ENCODE measurements at places on chromosomes 16 and 17. TPM values are rescaled to one million over a fixed set of nuclear protein-coding genes. Genes with fewer than 3 reads are reported as not detected.

GRCh38 chr16:82045465-82045864, 10.4 kb downstream of the HSD17B2 start:
- DNase-seq = peak; percentile 19

GRCh38 chr16:10325783-10326543, 59.9 kb upstream of the ATF7IP2 start:
- DNase-seq = no peak

DNA sequence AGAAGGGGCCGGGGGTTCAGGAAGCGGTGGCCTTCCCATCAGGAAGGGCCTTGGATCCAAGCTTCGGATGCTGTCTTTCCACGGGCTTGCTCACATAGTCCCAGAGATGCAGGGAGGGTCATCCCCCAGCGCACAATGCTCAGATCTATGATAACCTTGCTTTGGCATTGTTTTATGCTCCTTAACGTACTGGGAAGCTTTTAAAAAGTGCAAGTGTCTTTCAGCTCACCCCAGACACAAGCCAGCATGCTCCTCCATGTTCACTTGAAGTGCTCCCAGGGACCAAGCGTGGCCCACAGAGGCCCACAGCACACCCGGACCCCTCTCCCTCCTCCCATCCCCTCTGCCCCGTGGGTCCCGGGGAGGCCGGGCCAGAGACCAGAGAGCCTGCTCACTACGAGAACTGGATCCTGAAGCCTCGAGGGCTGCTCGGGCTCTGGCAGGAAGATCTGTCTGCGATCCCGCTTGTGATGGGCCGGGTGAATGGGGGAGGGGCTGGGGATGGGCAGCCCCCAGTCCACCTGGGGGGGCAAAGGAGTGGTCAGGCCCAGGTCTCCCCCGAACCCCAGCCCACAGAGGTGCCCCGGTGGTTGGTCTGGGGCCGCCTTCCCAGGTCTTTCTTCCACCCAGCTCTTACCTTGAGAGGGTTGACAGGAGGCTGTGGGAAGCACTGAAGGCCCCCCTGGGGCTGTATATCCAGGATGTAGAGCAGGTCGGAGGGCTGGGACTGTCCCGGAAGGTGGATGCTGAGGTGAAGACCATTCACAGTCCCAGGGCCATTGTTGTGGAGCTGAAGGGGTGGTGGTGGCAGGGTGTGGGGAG, 11.8 kb upstream of the FAM171A2 start:
- no peak for DNase-seq

- DNase-seq = peak; percentile 67
Measured at GRCh38 chr17:56593646-56594319, at the start of gene NOG. TSS of gene NOG (plus strand) at chr17:56593699. CDS start at chr17:56594224, 525 bp downstream.

GRCh38 chr17:81167638-81168037, 1.6 kb upstream of the AATK start:
- DNase-seq = no peak

- no peak for DNase-seq
Measured at GRCh38 chr16:6020162-6020985, 922.8 kb upstream of the EEF2KMT start.

DNA sequence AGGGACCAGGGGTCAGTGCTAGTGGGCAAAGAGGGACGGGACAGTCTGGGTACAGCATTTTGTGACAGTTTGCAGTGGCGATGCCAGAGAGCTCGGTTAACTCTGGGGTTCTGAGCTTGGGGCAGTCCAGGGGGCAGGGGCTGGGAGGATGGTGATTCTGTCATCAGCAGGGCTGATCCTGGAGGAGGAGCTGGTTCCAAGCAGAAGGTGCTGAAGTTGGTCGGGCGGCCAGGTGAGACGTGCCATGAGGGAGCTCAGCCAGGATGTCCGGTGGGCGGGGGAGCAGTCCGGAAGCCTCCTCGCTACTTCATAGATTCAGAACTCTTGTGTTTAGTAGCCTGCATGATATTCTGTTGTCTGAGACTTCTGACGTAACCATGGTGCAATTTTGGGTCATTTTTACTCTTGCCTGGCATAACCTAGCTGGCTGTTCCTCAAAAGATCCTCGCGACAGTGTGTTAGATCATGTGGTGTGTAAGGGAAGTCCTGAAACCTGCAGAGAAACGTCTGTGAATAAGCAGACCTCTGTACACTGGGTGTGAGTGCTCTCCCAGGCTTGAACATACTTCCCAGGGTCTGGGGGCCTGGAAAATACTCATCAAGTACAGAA, 122.0 kb downstream of the CLEC16A start:
- no peak for DNase-seq

DNA sequence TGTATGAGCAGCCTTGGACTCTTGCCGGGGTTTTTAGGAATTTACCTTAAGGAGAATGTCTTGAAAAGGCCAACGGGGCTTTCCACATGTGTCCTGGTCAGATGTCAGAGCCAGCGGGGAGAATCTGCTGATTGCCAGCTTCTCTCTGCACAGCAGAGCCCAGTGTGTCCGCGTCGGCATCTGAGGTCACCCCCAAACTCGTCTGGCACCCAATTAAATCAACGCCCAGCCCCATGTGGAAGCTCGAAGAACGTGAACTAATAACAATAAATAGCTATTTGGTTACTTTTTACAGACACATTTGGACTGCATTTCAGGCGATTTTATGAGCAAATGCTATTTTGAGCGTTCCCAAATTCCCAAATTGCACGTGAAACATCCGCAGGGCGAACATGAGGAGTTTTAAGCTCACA, 303.5 kb downstream of the FOXL1 start:
- no peak for DNase-seq

- DNase-seq = no peak
Measured at GRCh38 chr17:4146641-4147040, 3.6 kb downstream of the CYB5D2 start.

- DNase-seq = no peak
Measured at GRCh38 chr17:52678211-52678610, 519.7 kb upstream of the CA10 start.

- DNase-seq = no peak
Measured at GRCh38 chr16:27972500-27972899, 91.0 kb downstream of the GSG1L start.

GRCh38 chr17:82029391-82029790, 2.1 kb upstream of the RAC3 start:
- no peak for DNase-seq

GRCh38 chr16:939311-939710, 31.5 kb downstream of the LMF1 start:
- no peak for DNase-seq

DNA sequence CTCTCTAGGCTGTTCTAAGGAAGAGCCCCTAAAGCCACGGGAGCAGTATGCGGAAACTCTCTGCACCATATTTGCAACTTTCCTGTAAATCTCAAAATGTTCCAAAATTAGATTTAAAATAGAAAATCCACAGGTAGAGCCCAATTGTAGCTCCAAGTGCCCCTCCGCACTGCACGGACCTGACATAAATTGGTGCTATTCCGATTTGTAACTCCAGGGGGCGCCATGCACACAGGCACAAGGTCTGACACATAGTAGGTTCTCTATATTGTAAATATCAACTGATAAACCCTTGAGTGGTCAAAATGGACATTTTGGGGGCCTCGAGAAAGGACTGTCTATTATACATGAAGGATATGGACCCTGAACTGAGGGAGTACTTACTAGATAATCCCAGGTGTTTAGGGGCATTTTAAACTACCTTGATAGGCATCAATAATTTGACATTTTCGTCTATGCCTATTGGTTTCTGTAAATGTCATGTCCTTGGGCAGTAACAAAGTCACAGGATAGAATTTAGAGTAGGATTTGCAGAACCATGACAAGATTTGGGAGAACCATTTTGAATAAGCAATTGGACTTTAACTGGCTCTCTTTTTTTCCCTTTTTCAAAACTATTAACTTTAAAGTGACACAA, 36.6 kb upstream of the TMEM132E start:
- DNase-seq = peak; percentile 9

DNA sequence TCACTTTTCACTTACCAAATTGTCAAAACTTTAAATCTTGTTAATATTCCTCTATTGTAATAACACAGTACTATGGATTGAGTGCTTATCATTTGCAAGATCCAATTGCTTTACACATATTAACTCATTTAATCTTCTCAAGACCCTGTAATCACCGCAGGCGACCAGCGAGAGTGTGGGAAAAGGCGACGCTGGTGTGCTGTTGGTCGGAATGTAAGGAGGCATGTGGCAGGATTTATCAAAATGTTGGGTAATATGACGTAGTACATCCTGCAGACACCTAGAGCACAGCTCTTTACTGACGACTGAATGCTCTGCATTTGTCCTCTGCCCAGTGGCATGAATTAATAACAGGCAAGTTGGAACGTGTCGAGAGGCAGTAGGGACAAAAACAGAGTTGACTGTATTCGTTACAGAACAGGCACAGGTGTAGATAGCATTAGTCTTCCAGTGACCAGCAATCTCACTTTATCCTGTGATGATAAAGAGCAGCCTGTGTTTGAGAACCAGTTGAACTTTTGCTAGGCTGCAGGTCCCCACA, 80.3 kb downstream of the TNRC6C start:
- no peak for DNase-seq

GRCh38 chr17:61280338-61280737, 119.3 kb upstream of the TBX2 start:
- no peak for DNase-seq

- no peak for DNase-seq
Measured at GRCh38 chr17:45227101-45227925, 5.6 kb downstream of the FMNL1 start.

- DNase-seq = no peak
Measured at GRCh38 chr16:50737420-50737959, 4.4 kb upstream of the CYLD start.

DNA sequence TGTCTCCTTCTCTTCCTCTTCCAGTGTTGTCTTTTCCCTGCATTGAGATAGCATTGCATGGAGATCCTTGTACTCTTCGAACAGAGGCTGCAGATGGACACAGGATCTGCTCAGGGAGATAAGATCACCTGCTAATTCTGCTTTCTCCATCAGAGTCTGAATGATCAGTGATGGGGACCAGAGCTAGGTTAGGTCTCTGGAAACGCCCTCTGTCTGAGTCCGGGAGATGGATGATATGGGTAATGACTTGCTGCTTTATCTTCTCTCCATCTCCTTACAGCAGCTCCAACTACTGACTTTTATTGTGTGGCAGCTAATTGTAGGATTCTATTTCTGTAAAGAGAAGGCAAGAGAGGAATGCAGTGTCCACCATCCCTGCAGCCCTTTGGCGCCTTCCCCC, 435.6 kb downstream of the WWOX start:
- DNase-seq = no peak

GRCh38 chr16:85132456-85133289, 20.4 kb upstream of the CIBAR2 start:
- no peak for DNase-seq

DNA sequence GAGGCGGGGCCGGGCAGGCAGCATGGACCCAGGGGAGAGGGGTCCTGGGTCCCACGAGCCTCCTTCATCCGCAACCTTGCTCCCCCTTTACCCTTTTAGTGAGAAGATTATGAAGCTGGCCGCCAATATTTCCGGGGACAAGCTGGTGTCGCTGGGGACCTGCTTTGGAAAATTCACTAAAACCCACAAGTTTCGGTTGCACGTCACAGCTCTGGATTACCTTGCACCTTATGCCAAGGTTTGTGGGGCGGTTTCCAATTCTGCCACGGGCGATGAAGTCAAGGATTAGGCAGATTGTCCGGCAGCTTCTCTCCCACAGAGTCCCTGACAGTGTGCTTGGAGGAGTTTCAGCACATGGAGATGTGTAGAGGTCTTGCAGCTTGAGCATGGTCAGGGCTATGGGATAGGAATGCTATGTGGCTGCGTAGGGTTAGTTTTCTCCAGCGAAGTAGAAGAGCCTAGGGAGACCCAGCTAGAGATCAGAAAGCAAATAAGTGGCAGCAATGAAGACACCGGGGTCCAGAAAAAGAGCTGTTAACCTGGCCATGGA, 598 bp downstream of the NIP7 start:
- DNase-seq = no peak

DNA sequence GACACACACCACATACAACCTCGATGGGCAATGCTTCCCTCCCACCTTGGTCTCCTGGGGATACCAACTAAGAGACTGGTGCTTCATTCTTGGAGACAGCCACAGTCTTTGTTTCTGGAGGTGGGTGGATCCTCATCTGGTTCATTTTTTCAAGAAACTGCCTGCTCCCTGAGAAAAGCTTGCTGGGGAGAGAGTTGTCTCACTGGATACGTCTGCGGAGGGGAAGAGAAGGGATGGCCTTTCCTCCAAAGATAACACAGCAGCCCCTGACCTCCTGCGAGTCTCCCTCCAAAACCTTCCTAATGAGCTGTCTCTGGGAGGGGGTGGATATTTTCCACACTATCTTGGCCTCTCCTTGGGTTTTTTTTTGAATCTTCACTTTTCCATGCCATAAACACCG, 221.2 kb downstream of the SOX9 start:
- peak; percentile 48 for DNase-seq

DNA sequence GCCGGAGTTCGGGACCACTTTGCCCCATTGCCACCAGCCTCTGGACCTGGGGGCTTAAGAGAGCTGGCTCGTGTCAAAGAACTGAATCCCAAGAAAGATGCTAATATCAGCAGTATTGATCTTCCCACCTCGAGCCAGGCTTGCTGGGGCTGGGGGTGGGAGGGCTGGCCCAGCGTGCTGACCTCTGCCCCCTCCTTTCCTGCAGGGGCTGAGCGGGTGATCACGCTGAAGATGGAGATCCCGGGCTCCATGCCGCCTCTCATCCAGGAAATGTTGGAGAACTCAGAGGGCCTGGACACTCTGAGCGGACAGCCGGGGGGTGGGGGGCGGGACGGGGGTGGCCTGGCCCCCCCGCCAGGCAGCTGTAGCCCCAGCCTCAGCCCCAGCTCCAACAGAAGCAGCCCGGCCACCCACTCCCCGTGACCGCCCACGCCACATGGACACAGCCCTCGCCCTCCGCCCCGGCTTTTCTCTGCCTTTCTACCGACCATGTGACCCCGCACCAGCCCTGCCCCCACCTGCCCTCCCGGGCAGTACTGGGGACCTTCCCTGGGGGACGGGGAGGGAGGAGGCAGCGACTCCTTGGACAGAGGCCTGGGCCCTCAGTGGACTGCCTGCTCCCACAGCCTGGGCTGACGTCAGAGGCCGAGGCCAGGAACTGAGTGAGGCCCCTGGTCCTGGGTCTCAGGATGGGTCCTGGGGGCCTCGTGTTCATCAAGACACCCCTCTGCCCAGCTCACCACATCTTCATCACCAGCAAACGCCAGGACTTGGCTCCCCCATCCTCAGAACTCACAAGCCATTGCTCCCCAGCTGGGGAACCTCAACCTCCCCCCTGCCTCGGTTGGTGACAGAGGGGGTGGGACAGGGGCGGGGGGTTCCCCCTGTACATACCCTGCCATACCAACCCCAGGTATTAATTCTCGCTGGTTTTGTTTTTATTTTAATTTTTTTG, 8.5 kb downstream of the GJD3 start:
- DNase-seq = no peak

GRCh38 chr16:59087641-59088040, 353.5 kb upstream of the GOT2 start:
- DNase-seq = no peak

GRCh38 chr16:84712801-84713775, 13.3 kb downstream of the USP10 start:
- DNase-seq = no peak

The KRTAP2-3 gene
- not detected for polyA plus RNA-seq

The TNS4 gene
- polyA plus RNA-seq = 2.0 TPM

The MEIOB gene
- 0.28 TPM for polyA plus RNA-seq

The EFCAB13 gene
- polyA plus RNA-seq = 0.56 TPM

The CACNA1G gene
- 0.18 TPM for polyA plus RNA-seq

The TNFSF13 gene
- 101 TPM for polyA plus RNA-seq

The FNDC8 gene
- polyA plus RNA-seq = not detected

The CMTM2 gene
- polyA plus RNA-seq = 2.0 TPM

The COX6A2 gene
- polyA plus RNA-seq = not detected

The HOXB8 gene
- polyA plus RNA-seq = 0.08 TPM

The C16orf54 gene
- polyA plus RNA-seq = 6.0 TPM

The PMP22 gene
- polyA plus RNA-seq = 168 TPM

All from lung (tissue), 17 donors.